Neural cell (in vitro differentiated cells): ENCODE measurements at places on chromosomes 16 and 17. TPM values are rescaled to one million over a fixed set of nuclear protein-coding genes. Genes with fewer than 3 reads are reported as not detected.

The KRT15 gene
- polyA plus RNA-seq, result 0.09 TPM in 1 of 2 replicates, not detected in the other

The ZDHHC7 gene
- 33.8 and 34.1 TPM in 2 replicates for polyA plus RNA-seq

The RFFL gene
- 6.6 and 7.0 TPM in 2 replicates for polyA plus RNA-seq

The WWP2 gene
- 11.9 and 15.2 TPM in 2 replicates for polyA plus RNA-seq

The CCL7 gene
- not detected in 2 replicates for polyA plus RNA-seq

The KRTAP2-1 gene
- polyA plus RNA-seq, result not detected in 2 replicates

The C17orf58 gene
- polyA plus RNA-seq, result 49.5 and 54.5 TPM in 2 replicates

The ZACN gene
- 0.10 TPM in 1 of 2 replicates, not detected in the other for polyA plus RNA-seq

The HSD17B1 gene
- 1.0 and 2.1 TPM in 2 replicates for polyA plus RNA-seq

The SHPK gene
- polyA plus RNA-seq, result 14.3 and 15.6 TPM in 2 replicates

The DHRS7B gene
- polyA plus RNA-seq, result 35.8 and 48.9 TPM in 2 replicates

The KAT2A gene
- polyA plus RNA-seq, result 30.5 and 39.9 TPM in 2 replicates

The OTOP3 gene
- polyA plus RNA-seq, result not detected in 2 replicates

The DOC2B gene
- polyA plus RNA-seq, result 4.8 TPM in 2 replicates

The GRAP gene
- polyA plus RNA-seq, result 0.42 and 2.3 TPM in 2 replicates

The ALOXE3 gene
- polyA plus RNA-seq, result 0.77 and 1.6 TPM in 2 replicates

The MYH2 gene
- 0.04 TPM in 1 of 2 replicates, not detected in the other for polyA plus RNA-seq

The ZNF469 gene
- not detected in 2 replicates for polyA plus RNA-seq

The TPSD1 gene
- not detected in 2 replicates for polyA plus RNA-seq

The TP53TG3D gene
- not detected in 2 replicates for polyA plus RNA-seq

The KRT32 gene
- not detected in 2 replicates for polyA plus RNA-seq

The MMP2 gene
- 2.5 and 8.1 TPM in 2 replicates for polyA plus RNA-seq

The RAB37 gene
- polyA plus RNA-seq, result 0.32 TPM in 1 of 2 replicates, not detected in the other

The THAP11 gene
- polyA plus RNA-seq, result 42.6 and 50.7 TPM in 2 replicates

The CCL16 gene
- polyA plus RNA-seq, result not detected in 2 replicates

The ITGAX gene
- polyA plus RNA-seq, result not detected in 2 replicates

The ASPHD1 gene
- polyA plus RNA-seq, result 38.9 and 48.2 TPM in 2 replicates

The BCO1 gene
- polyA plus RNA-seq, result not detected in 2 replicates

The CHD9 gene
- polyA plus RNA-seq, result 56.1 and 69.3 TPM in 2 replicates

The TERB1 gene
- polyA plus RNA-seq, result 0.38 TPM in 1 of 2 replicates, not detected in the other

The NKD1 gene
- 0.42 and 1.1 TPM in 2 replicates for polyA plus RNA-seq

The VMP1 gene
- polyA plus RNA-seq, result 64.4 and 75.9 TPM in 2 replicates

The ELMO3 gene
- polyA plus RNA-seq, result 2.2 and 3.5 TPM in 2 replicates

The IRX3 gene
- polyA plus RNA-seq, result not detected in 2 replicates

The TBC1D3B gene
- polyA plus RNA-seq, result 6.9 and 9.8 TPM in 2 replicates

The CMTM1 gene
- 1.3 and 1.6 TPM in 2 replicates for polyA plus RNA-seq

The CTF1 gene
- not detected in 2 replicates for polyA plus RNA-seq

The HAP1 gene
- 0.79 and 1.5 TPM in 2 replicates for polyA plus RNA-seq

The CDK3 gene
- polyA plus RNA-seq, result 29.2 and 42.8 TPM in 2 replicates

The TK2 gene
- 15.9 and 17.8 TPM in 2 replicates for polyA plus RNA-seq

The PRPSAP2 gene
- 358 and 378 TPM in 2 replicates for polyA plus RNA-seq

The P2RX1 gene
- polyA plus RNA-seq, result not detected in 2 replicates

The CMTM2 gene
- polyA plus RNA-seq, result 0.25 TPM in 1 of 2 replicates, not detected in the other

The RHBDL3 gene
- 0.25 and 0.50 TPM in 2 replicates for polyA plus RNA-seq

The ALOX15B gene
- not detected in 2 replicates for polyA plus RNA-seq

The TMEM92 gene
- polyA plus RNA-seq, result not detected in 2 replicates

The LDHD gene
- polyA plus RNA-seq, result 0.18 TPM in 1 of 2 replicates, not detected in the other

The TMIGD1 gene
- not detected in 2 replicates for polyA plus RNA-seq
